ENCODE measurements at places on chromosomes 12 and 14.

DNA sequence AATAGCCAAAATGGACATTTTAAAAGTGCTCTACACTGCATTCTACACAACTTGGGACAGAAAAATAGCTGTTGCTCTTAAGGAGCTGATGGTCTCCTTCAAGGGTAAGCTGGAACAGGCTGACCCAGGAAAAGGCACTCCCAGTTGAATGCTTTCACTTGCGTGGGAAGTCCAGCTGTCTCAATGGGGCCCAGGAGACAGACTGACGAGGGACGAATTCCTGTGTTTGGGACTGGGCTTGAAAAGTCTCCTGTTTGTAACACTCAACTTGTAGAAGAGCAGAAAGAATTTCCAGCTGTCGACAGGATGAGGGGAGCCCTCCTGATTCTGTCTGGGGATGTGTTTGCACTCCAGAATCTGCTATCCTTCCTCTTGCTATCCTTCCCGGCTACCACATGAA, 180.8 kb downstream of the ZFP36L1 start:
- no peak for DNase-seq

DNA sequence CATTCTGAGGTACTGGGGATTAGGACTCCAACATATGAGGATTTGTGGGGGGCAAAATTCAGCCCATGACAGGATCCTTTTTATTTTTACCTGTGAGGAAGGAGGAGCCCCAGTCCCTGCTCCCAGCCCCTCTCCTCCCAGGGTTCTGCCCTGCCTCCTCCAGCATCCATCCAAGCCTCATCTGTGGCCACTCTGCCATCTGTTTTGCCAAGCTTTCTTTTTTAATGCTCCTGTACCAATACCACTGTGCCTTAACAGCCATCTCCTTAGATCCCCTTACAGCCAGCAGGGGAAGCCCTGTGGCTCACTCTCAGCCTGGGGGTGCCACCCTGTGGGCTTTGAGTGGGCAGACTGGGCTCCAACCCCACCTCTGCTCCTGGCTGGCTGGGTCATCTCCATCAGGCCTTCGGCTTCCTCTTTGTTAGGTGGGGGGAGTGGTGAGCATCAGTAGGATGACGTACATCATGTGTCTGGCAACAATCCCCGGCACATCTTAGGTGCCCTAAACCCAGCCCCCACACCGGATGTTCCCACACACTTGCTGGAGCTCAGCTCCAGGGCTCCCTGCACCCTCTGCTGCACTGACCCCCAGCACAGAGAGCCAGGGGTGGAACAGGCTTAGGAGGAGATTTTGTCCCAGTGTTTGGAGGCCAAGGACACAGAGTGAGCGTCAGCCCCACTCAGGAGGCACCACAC, 40.2 kb downstream of the CYP46A1 start:
- no peak for DNase-seq

- no peak for DNase-seq
Measured at GRCh38 chr12:84946753-84947152, 34.2 kb upstream of the SLC6A15 start.

DNA sequence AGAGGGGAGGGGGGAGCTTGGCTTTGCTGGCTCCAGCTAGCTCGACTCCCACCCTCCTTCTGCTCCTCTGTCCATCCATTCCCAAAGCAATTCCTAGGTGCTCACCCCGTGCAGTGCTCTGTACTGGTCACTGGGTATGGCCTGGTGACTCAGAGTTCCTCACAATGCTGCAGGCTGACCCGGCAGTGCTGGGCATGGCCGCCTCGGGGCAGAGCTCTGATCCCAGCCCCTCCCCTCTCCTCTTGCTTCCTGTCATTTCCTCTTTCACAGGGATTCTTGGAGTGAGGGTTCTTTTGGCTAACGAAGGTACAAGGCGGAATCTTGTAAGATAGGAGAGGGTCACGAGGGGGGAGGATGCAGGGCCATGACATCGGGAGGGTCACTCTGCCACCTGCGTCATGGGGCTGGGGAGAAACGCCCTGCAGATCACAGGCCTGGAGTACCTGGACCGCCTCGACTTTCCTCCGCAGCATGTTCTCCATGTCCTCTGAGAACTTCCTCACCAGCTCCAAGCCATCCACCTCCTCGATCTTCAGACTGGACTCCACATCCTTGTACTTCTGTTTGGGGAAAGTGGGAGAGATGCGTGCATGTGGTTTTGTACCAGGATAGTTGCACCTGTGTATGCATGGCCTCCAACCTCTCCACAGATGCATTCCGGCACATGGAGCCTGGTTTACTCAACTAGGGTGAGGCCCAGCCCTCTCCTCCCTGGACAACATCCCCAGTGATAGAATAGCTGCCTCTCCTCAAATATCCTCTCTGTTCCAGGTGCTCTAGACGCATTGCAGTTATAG, 5.7 kb downstream of the CACNA2D4 start:
- DNase-seq = no peak

DNA sequence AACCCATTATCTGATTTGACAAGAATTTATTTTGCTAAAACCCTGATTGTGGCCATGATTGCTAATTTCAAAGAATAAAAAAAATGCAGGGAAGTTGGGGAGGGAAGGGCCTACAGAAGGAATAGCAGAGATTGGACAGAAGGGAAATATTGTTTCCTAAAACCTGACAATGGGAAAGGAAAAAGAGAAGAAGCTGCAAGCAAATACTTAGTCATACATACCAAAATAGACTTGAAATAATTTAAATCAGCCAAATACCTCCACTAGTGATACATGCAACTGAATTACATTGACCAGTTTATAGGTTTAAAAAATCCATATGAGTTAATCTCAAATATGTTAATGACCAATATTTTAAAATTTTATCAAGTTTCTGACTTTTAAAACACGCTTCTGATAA, 75.1 kb downstream of the PELI2 start:
- DNase-seq = no peak

DNA sequence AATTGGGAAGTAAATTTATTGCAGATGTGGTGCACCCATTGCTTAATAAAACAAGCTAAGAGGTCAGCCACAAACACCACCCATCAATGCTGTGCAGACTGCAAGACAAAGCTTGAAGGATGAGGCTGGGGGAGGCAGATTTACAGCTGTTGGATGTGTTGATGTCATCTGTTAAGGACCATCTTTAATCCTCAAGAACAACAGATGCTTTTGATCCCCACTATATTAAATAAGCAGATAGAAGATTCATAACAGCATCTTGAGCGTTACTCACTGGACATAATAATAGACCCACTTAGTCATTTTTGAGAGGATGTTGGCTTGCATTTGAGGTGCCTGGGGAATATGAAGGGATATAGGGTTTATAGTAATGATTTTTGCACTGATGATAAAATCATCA, 58.8 kb downstream of the GPR68 start:
- DNase-seq = no peak

DNA sequence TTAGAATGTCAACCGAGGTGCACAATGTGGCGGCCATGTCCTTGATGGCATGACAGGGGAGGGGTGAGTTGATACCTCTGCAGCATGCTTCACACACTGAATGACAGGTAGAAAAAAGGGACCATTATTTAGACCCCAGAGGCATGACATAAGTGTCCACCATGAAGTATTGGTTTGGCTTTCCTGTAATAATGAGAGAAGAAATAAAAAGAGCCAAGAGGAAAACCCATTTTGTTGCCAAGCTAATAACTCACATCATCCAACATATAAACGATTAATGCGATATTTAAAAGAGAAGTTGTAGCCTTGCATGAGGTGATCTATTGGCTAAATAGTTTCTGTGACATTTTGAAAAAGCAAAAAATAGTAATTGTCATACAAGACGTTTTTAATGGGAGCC, 343.4 kb downstream of the LRIG3 start:
- no peak for DNase-seq

- no peak for DNase-seq
Measured at GRCh38 chr14:54727929-54728328, 161.0 kb downstream of the SAMD4A start.

DNA sequence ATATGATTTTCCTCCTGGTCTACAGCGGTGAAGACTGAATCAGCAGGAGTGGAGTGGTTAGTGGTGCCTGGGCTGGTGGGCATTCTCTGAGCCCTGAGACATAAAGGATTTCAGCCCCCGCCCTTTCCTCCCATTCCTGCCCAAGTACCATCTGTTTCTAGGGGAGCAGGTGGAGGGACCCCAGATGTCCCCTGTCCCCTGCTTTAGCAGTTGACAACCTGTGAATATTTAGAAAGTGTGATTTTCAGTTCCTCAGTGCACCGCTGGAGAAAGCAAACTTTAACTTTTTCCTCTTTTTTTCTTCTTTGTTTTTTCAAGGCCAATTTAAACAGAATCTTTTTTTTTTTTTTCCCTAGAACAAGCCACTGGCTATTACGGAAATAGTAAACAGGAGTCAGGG, 163.8 kb upstream of the MYL2 start:
- no peak for DNase-seq

DNA sequence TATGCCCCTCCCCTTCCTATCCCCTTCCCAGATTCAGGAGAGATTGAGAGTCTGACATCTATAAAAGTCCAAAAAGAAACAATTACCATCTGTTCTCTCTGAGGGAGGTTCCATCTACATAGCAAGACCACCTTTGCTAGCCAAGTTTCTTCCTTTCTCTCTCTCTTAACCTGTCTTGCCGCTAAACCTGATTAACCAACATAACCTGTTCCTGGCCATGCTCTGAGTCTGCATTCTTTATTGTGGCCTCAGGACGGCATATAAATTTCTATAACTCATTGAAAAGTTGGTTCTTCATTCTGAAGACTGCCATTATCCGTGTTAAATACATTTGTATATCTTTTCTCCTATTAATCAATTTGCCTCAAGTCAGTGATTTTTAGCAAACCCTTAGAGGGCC, 594.0 kb downstream of the KCNH5 start:
- DNase-seq = no peak
